ENCODE measurements at places on chromosomes 13 and 19.

DNA sequence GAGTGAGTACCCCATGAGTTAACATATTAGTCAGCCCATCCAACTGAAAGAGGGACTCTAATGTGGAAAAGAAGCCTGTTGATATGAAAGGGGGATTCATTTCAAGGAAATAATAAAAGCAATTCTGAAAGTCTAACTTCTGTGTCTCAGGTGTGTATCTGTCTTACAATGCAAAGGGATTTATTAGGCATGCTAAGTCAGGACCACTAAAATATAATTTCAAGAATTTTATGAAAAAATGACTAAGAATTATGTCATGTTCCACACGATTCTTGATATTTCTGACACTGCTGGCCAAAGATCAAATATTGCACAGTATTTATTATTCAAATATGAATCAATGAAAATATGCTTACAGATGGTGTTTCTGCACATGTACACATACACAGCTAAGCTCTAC is 130.8 kb downstream of the KLF12 start:
- no peak for DNase-seq

DNA sequence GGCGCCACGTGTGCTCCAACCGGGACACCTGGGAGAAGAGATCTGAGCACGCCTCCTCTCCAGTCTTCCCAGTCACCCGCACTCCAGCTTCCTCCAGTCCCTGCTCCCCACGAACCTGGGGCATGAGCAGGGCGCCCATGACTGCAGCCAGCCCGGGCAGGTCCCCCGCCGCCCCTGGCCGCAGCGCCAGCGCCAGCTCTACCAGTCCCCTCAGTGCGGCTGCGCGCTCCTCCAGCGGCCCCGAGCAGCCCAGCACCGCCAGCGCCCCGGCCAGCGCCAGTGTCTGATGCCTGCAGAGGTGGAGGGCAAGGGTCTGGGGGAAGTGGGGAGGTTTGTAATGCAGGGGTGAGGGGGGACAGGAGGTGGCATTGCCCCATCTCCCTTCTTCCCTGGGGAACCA is 13.1 kb downstream of the SH2D3A start:
- no peak for DNase-seq

DNA sequence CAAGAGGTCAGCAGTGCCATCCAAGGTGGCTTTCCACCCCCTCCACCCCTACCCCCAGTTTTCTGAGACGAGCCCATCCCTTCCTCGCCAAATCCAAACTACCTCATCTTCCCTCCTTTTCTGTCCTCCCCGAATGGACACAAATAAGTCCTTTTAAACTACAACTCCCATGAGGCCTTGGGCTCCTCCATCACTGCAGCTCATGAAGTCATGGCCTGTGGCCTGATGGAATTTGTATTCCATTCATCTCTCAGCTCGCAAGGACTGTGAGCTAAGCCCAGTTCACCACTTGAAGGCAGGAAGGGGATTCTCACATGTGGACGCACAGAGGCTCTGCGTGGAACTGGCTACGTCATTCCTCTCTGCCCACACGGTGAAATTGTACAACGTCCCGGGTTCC is 12.5 kb downstream of the PTPRH start:
- DNase-seq = peak; percentile 23

DNA sequence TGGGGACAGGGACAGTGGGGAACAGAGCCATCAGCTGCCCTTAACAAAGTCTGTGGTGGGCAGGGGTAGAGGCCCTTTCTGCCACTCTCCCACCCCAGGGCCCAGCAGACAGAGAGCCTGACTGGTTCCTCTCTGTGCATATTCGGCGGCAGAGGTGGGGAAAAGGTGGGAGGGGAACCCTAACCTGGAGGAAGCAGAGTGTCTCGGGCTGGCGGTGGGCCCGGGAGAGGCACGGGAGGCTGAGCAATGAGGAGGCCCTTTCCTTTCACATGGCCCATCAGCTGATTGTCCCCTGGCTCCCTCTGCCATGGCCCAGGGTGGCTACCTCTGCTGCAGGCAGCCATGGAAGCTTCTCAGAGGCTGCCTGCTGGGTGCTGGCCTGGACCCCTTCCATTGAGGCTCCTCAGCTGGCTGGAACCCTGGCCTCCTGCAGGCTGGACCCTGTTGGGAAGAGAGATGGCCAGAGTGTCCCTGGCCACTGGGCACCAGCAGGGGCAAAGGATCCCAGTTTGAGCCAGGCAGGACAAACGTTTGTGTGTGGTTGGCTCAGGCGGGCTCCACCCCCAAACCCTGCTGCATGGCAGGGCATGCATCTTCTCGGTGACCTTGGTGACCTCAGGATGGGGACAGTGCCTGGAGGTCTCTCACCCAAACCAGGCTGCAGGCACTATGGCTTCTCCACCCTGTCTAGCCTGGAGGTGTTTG is 202.8 kb upstream of the ZNF536 start:
- DNase-seq = no peak

GRCh38 chr13:74288361-74288911 is 154.2 kb upstream of the KLF12 start:
- DNase-seq = peak; percentile 15

- DNase-seq = peak; percentile 10
Observed at GRCh38 chr13:99501848-99502301, 603 bp downstream of the TM9SF2 start.
